CD4-positive, alpha-beta T cell treated with Interleukin-6 for 4 hours (primary cell): ENCODE measurements at places on chromosomes 1 and 21.

DNA sequence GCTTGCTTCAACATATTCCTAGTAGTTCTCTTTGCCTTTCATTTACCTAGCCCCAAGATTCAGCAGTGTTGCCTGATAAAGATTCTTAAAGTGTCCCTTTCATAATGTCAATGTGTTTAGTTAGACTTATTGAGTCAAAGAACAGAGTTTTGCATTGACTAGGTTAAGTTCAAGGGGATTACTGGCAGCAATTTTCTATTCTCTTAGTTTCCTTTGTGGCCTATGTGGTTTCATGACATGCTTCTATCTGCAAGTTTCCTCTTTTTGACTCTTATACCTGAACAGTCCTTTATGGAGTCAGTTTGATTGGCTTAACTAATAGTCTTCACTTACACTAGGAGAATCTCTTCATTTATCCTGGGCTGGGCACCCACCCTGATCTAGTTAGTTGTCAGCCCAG is 151.3 kb downstream of the ADGRL4 start:
- no peak for DNase-seq

- DNase-seq = peak; percentile 3
Observed at GRCh38 chr1:183022202-183023145, 746 bp upstream of the LAMC1 start.

DNA sequence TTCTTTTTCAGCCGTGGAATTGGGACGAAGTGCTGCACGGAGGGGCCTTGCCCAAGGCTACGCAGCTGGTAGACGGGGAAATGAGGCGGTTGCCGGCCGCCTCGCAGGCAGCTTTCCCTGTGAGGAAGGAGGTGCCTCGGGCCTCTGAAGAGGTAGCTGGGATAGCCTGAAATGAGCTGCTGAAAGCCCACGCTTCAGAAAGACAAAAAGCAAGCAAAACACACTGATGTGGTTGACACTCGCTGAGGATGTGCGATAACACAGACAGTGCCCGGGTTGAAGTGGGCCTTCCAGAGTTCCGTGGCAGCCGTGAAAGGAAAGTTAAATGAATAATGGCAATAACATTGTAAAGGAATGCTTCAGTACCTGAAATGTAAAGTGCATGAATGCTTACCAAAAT is 47.2 kb downstream of the S1PR1 start:
- peak; percentile 71 for DNase-seq

DNA sequence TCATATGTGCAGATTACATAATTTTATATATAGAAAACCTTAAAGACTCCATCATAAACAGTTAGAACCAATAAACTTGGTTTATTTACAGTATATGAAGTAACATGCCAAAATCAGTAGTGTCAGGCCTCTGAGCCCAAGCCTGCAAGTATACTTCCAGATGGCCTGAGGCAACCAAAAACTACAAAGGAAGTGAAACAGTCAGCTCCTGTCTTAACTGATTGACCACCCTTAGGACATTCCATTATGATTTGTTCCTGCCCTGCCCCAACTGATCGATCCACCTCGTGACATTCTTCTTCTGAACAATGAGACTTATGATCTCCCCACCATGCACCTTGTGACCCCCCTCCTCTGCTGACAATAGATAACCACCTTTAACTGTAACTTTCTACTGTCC is 630.3 kb downstream of the AMY1C start:
- no peak for DNase-seq

DNA sequence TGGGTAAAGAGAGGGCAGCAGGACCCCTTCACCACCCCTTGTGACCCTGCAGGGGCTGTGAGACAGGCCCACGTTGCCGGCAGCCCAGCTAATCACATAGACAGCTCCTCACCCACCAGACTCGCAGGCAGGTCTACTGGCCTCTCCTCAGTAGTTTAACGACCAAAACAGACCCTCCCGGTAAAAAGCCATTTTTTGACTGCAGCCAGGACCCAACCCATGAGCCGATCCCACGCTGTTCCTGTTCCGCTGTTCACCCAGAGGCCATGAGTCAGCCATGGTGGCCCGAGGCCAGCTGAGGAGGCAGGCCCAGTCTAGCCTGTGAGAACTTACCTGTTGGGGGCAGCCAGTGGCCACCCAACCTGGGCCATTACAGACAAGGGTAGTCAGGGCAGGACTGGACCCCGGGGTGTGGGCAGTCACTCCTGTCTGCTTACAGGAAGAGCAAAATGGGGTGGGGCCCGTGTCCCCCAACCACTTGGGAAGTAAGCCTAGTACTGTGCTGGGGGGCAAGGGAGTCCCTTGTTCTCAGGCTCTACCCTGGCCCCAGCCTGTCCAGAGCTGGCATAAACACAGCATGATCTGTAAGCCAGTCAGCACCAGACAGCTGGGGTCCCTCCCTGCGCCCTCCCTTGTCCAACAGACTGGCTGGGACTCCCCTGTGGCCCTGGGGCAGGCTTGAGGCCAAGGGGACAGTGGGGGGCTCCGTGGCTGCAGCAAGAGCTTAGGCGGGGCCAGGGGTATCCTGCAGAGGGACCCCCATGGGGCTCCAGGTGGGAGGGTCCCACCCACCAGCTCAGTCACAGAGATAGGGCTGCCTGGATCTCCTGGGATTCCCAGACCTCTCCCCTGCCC is 61.9 kb downstream of the WNT9A start:
- peak; percentile 42 for DNase-seq

GRCh38 chr1:45945426-45945825 is 142.0 kb downstream of the MAST2 start:
- no peak for DNase-seq

- DNase-seq = no peak
Observed at GRCh38 chr1:197250616-197251015, 17.4 kb upstream of the CRB1 start.

- no peak for DNase-seq
Observed at GRCh38 chr1:111825217-111825616, 69.5 kb downstream of the DDX20 start.

DNA sequence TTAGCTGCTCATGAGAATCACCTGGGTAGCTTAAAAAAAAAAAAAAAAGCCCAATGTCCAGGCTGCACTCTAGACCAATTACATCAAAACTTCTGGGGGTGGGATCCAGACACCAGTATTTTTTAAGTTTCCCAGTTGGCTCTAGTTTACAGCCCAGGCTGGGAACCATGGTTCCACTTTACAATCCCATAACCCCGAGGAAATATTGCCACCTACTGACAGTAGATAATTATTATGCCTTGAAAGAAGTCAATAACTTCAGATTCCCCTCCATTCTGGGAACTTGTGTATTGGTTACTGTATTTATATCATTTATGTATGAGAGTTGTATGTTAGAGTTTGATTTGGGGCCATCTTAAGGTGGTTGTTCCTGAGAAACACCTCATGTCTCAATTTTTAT is 100.2 kb downstream of the SPATA46 start:
- DNase-seq = no peak

DNA sequence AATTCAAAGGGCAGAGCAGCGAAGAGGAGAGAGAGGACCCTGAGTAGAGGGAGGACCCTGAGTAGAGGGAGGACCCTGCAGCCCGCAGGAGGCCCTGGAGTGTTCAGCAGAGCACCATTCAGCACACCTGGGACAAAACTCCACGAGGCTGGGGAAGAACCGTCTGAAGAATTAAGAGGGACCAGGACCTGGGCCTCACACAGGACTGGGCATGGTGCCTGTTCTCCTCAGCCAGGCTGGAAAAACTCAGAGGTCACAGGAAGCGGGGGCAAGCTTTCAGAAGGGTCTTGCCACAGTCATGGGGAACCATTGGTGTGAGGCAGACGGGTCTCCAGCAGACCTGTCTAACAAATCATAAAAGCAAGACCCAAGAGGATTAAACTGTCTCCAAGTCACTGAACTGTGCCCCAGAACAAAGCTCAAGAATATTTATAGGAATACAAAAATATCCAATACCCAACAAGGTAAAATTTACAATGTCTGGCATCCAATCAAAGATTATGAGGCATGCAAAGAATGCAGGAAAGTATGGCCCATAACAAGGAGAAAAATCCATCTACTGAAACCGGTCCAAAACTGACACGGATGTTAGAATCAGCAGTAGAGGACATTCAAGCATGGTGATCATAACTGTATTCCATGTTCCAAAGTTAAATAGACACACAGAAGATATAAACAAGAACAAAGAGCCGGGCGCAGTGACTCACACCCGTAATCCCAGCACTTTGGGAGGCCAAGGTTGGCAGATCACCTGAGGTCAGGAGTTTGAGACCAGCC is 30.6 kb downstream of the MORN1 start:
- DNase-seq = no peak

DNA sequence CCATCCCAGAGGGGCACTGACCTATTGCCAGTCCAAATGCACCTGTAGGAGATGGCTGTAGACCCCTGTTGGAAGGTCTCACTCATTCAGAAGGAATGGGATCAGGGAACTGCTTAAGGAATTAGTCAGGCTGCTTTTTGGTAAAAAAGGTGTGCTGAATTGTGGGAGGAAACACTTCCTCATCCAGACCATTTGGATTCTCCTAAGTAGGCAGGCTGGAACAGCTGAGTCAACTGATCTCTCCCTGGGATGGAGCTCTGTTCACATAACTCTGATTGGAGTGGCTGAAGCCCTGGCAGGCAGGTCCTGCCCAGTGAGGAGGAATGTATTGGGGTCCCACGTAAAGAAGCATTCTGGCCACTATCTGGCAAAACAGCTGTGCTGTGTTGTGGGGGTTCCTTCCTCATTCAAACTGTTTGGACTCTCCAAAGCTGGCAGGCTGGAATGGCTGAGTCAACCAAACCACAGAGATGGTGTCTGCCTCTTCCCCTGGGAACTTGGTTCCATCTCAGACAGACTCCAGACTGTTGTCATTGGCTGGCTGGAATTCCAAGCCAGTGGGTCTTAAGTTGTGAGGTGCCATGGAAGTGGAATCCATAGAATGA is 70.7 kb upstream of the PDC start:
- DNase-seq = no peak

GRCh38 chr1:21614419-21615115 is 54.6 kb downstream of the RAP1GAP start:
- no peak for DNase-seq

DNA sequence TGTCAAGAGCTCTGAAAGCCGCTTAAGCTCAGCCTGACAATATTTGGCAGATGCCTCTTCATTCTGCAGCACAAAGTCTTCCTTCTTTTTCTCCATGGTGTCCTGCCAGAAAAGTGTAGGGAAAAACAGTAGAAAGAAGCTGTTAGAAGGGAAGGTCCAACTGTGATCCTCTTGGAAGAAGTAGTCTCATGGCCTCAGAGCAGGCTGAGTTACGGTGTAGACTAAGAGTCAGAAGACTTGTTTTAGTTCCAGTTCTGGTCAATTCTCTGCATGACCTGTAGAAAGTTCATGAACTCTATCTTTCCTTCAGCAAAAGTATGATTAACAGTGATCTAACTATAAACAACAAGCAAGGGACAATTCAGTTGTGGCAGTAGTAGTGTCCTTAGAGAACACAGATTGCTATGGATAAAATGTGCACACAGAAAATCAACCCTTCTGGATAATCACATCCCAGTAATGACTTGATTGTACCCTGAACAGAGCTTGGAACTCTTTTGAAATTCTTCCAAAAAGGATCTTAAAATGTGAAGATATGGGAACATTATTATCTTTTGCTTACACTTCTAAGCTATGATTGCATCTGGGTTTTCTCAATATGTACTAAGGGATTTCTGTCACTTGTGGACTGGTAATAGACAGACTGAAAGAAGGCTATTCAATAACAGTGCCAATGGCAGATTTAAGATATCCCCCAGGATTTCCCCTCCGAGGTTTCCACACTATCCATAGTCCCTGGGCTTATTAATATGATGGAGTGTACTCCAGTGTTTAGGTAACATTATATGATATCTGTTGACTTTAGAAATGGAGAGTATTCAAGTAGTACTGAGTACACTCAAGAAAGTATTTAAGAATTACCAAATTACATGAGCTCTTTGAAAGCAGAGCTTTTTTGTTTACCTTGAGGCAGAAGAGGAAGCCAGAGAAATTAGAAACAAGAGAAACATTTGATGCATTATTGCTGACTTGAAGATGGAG is 22.1 kb upstream of the GBP2 start:
- DNase-seq = no peak

- no peak for DNase-seq
Observed at GRCh38 chr1:16625497-16626408, 12.4 kb upstream of the NBPF1 start.

DNA sequence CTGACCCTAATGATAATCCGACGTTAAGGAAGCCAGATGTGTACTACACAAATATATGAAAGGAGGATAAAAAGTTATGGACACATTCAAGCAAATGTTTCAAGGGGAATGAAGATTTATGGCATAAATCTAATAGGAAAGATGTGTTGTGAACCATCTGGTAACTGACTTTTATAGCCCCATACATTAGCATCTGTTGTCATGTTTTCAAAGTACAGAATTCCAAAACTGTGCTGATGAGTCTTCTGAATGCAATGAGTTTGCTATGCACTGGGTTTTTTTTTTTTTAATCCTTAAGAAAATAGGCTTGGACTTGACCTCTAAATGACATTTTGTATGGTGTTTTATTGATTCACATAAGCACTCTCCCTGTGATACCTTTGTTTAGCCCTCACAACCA is 158.5 kb upstream of the ESRRG start:
- no peak for DNase-seq

DNA sequence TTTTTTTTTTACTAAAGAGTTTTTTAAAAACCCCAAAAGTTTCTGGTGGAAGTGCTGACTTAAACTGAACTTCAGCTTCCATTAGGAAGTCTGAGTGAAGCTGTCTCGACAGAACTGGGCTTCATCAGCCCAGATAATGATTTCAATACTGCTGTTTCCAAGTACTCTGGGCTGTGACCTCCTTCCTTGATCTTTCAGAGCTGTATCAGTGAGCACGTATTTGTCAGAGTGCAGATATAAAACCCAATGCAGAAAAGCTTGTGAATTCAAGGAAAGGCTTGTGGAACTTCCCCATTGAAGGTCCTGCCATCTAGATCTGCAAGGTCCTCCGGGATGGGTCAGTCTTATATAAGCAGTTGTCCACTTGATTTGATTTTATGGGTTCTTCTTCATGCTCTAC is 50.1 kb upstream of the RGS21 start:
- no peak for DNase-seq

- DNase-seq = no peak
Observed at GRCh38 chr1:58345215-58346035, 201.1 kb downstream of the OMA1 start.

DNA sequence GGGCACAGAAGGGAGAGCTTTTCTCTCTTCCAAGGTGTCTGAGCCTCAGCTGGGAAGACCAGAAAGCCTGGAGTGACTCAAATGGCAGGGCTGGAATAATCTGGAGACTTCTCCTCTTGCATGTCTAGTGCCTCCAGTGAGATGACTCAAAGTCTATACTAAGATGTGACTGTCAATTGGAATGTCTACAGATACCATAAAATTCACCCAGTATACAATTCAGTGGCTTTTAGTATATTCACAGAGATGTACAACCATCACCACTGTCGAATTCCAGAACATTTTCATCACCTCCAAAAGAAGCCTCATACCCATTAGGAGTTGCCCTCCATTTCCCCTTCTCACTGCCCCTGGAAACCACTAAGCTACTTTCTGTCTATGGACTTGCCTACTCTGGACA is 47.9 kb upstream of the CNN3 start:
- no peak for DNase-seq

- DNase-seq = no peak
Observed at GRCh38 chr1:167566766-167567165, 13.2 kb upstream of the CREG1 start.

- DNase-seq = no peak
Observed at GRCh38 chr1:5734414-5734813, 257.8 kb downstream of the NPHP4 start.

GRCh38 chr1:232034556-232034955 is 408.0 kb downstream of the DISC1 start:
- DNase-seq = no peak
